ENCODE measurements at places on chromosomes 1 and 21.

GRCh38 chr1:201890806-201891450, 2.2 kb downstream of the SHISA4 start:
- no peak for DNase-seq

DNA sequence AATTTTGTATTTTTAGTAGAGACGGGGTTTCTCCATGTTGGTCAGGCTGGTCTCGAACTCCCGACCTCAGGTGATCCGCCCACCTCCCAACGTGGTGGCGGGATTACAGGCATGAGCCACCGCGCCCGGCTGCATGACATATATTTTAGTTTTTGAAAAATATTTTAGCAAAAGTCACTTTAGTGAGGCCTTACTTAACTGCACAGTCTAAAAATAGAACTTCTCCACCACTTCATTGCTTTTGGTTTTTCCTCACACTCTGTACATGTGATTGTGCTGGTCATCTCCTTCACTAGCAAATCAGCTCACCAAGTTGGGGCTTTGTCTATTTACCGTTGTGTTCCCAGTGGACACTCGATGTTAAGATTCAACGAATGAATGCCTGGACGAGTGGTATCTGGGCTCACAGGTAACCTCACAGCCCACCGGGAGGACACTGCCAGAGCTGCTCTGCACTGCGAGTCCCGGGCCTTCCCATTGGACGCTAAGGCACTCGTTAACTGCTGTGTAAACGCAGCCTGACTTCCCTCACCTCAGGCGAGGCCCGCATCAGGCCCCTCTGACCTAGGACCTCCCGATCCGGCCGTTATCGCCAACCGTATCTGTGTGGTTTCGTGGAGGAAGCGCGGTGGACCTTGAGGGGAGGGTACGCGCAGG, 14.0 kb upstream of the ZNF692 start:
- peak; percentile 72 for DNase-seq

GRCh38 chr1:11806307-11806936, 431 bp downstream of the CLCN6 start:
- DNase-seq = no peak

DNA sequence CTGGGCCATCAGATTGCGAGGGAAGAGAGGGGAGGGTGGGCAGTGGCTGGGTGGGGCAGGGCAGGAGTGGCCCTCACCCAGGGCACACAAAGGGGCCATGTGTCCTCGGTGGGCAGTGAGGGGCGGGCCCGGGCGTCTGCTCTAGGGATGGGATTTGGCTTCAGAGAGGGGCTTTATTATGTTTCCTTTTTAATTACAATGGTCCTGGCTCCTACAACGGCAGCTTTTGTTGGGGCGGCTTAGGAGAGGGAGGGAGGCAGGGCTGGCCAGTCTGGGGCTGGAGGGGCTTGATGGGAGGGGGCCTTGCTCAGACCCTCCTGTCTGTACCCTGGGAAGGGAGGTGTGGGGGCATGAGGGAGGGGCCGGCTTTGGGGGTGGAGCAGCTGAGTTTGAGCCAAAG, 102.8 kb upstream of the WNT4 start:
- DNase-seq = no peak

DNA sequence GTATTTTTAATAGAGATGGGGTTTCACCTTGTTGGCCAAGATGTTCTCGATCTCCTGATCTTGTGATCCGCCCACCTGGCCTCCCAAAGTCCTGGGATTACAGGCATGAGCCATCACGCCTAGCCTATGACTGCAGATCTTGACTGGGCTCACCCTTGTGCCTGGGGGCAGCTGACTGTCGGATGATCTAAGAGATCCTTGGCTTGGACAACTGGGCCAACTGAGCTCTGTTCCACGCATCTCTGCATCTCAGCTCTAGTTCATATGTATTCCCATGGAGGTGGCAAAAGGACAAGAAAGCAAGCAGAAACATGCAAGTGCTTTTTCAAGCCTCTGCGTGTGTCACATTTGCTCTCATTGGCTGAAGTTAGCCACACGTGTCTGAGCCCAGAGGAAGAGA, 75.8 kb upstream of the SELENON start:
- no peak for DNase-seq

DNA sequence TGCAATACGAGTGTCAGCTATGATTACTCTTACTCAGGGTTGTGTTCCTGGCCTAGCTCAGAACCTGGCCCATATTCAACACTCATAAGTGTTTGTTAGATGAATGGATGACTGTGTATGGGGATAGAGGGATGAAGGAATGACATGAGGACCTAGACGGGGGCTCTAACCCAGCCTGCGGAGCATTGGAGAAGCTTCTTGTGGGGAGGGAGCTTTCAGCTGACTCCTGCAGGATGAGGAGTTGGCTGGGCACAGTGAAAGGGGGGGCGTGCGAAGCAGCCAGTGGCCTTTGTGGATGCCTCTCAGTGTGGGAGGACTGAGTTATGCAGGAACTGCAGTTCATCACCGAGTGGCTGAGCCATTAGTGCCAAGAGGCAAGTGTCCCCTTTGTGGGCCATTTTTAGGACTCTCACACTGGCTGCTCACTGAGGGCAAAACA, 1.2 kb upstream of the EXTL1 start:
- no peak for DNase-seq

GRCh38 chr1:43465505-43466067, 11.9 kb upstream of the HYI start:
- DNase-seq = no peak

- DNase-seq = no peak
Measured at GRCh38 chr1:167789501-167789900, 67.7 kb downstream of the MPZL1 start.

- no peak for DNase-seq
Measured at GRCh38 chr1:17304151-17304825, 3.7 kb upstream of the PADI4 start.

GRCh38 chr1:112244131-112244530, 151.9 kb upstream of the CTTNBP2NL start:
- no peak for DNase-seq

DNA sequence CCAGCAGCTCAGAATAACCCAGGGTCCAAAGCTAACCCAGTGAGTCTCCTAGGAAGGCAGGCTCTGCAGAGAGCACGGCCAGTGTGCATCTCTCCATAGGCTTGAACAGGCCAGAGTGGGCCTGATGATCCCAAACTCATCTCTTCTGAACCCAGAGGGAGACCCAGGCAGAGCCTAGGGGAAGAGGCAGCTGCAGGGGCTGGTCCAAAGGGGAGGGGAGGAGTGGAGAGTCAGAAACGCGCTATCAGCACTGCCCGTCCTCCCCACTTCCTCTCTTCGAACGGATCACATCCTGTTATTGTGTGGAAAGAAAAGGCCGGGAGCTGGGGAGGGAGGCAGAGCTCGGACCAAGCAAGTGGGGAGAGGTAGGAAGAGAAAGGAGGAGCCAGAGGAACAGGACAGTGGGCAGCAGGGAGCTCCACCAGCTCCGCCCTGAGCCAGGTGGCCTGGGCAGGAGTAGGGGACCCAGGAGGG, 20.2 kb downstream of the TAL1 start:
- no peak for DNase-seq

DNA sequence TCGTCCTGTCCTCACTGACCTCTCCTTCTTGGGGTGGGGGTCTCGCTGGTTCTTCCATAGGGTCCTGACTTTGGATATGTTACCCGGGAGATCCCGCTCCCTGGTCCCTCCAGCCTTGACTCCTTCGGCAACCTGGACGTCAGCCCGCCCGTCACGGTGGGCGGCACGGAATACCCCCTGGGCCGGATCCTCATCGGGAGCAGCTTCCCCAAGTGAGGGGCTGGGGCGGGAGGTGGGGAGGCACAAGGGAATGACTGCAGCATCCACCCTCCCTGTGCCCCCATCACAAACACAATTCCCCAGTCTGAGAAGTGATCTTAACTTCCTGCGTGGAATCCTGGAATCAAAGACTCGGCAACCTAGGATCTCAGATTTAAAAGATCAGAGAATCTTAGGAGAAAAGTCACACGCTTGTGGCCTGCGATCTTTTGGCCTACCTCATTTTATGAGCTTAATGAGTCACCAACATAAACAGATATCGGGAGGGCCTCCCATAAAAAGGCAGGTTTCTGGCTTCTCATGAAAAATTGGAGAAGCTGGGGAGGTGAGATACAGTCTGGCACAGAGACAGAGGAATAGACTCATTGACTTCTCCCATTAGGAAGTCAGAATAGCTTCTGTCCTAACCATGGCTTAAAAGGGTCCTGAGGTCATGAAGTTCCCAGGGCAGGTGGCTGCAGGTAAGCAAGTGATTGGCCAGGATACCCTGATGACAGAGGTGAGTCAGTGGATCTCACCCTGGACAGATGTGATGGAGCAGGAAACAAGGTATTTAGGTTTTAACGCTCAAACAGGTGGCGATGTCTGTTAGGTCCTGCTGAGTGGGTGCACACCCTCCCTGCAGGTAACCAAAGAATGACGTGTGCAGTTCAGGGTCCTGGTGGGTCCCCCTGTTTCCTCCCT, 15.9 kb upstream of the PADI3 start:
- DNase-seq = no peak

GRCh38 chr1:29052941-29053340, 70.8 kb downstream of the TMEM200B start:
- no peak for DNase-seq

GRCh38 chr1:59058665-59059439, 238.0 kb upstream of the FGGY start:
- DNase-seq = no peak

- DNase-seq = peak; percentile 8
Measured at GRCh38 chr1:86156566-86157455, at the start of gene COL24A1. COL24A1 (minus strand) TSS chr1:86156772; CDS start chr1:86156396, 376 bp downstream.

DNA sequence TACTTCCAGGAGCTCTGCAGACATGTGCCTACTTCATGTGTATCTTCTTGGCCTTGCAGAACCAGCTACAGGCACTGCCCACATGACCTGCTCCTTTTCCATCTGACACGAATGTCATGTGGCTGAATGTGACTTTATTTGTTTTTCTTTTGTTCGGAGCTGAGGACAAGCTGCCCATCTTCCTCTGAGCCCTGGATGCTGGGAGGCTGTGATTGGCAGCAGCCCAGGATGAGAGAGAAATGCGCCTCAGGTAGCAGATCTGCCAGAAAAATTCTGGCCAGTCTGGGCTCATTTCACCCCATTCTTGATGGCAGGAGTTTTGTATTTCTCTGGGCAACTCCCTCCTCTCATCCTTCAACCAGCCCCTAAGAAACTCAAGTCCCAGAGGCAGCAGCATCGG, 372.0 kb downstream of the RPS6KC1 start:
- no peak for DNase-seq

GRCh38 chr1:227838181-227838580, 22.7 kb downstream of the PRSS38 start:
- DNase-seq = no peak

GRCh38 chr1:204323887-204324286, 35.8 kb downstream of the PLEKHA6 start:
- peak; percentile 51 for DNase-seq

- no peak for DNase-seq
Measured at GRCh38 chr1:209546390-209547085, 37.0 kb upstream of the CAMK1G start.

- DNase-seq = peak; percentile 80
Measured at GRCh38 chr1:9196129-9197040, 38.2 kb upstream of the H6PD start.

DNA sequence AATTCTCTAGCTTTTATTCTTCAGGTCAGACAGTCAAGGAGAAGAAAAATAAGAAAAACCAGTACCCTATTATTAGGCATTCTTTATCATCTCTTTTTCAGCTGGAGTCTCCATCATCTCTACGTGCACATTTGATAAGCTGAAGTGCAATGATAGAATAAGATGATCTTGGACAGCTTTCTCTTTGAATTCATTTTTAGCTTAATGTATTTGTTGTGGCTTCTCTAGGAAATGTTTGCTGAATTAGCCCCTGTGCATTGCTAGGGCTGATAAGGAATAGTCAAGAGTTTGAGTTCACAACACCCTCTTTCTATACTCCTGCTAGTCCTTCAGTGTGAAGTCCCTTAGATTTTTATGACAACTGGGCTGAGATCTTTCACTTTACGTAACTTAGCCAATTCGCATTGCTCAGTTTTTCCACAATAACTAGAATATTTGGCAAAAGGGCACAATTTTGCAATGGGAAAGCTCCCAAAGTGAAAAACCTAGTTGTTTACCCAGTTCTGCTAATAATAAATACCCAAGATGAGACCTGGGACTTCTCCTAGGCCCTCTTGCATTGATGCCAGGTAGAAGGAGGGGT, 7.0 kb upstream of the KCNJ15 start:
- no peak for DNase-seq

- no peak for DNase-seq
Measured at GRCh38 chr1:97505816-97506215, 415.0 kb downstream of the DPYD start.

GRCh38 chr1:59769736-59770095, 45.0 kb upstream of the HOOK1 start:
- no peak for DNase-seq

- DNase-seq = no peak
Measured at GRCh38 chr1:199261328-199261727, 622.5 kb downstream of the PTPRC start.

DNA sequence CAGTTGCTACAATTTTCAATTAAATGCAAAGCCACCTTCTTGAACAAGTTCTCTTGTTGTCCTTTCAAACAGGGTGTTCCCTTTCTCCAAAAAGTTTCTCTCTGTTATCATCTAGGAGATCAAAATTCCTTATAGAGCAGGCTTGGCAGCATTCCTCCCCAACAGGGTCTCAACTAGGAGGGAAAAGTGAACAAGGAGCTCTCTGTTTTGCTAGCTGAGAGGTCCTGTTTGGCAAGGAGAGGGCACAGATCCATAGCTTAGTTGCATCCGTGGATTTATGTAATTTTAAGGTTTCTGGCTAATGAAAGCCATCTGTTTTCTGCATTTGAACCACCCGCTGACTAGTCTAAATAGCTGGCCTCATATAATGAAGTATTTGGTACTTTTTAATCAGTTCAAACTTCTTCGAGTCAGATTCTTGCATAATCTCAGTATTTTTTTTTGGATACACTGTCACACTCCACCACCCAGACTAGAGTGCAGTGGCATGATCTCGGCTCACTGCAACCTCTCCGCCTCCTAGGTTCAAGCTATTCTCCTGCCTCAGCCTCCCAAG, 54.0 kb downstream of the APP start:
- DNase-seq = no peak

GRCh38 chr21:39673163-39673562, 60.4 kb downstream of the B3GALT5 start:
- no peak for DNase-seq

- no peak for DNase-seq
Measured at GRCh38 chr1:199983531-199983930, 44.0 kb upstream of the NR5A2 start.

GRCh38 chr21:15141261-15141970, 76.6 kb upstream of the NRIP1 start:
- DNase-seq = no peak

- no peak for DNase-seq
Measured at GRCh38 chr1:111465754-111466153, 8.0 kb upstream of the C1orf162 start.

DNA sequence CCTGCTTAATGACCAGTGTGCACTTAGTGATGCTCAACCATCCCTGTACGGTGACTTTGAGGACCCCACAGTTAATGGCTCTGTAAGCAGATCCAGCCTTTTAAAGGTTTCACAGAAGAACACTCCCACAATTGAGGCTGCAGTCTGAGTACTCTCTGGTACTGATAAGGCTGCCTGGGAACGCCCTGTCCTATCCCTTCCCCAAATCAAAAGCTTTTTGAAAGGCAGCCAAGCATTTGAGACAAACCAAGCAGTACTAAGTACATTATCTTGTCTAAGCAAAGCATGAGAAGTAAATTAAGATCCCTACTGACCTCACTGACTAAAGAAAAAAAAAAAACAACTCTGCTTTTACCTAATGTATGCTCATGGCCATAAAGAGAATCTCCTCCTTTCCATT, 60.7 kb downstream of the SH3GLB1 start:
- DNase-seq = no peak

Measured in stimulated activated naive CD8-positive, alpha-beta T cell treated with anti-CD3 and anti-CD28 coated beads, Interleukin-15, Interleukin-2, amounts not matched to agents 100 U/mL and 50 U/mL, for 24 hours (primary cell).